ENCODE measurements at places on chromosomes 3 and 15.

DNA sequence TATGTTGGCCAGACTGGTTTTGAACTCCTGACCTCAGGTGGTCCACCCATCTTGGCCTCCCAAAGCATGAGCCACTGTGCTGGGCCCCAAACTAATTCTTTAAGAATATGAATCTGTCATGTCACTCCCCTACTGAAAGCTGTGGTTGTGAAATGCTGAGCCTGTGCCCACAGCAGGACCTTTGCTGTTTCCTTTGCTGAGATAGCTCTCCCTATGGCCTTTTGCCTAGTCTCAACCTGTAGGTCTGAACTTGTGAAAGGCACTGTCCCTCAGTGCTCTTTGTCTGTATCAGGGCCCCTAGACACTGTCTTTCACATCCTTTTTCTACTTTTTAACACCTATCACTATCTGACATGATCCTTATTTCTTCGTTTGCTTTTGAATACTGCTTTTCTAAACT lies 62.7 kb upstream of the CCR4 start:
- no peak for DNase-seq

DNA sequence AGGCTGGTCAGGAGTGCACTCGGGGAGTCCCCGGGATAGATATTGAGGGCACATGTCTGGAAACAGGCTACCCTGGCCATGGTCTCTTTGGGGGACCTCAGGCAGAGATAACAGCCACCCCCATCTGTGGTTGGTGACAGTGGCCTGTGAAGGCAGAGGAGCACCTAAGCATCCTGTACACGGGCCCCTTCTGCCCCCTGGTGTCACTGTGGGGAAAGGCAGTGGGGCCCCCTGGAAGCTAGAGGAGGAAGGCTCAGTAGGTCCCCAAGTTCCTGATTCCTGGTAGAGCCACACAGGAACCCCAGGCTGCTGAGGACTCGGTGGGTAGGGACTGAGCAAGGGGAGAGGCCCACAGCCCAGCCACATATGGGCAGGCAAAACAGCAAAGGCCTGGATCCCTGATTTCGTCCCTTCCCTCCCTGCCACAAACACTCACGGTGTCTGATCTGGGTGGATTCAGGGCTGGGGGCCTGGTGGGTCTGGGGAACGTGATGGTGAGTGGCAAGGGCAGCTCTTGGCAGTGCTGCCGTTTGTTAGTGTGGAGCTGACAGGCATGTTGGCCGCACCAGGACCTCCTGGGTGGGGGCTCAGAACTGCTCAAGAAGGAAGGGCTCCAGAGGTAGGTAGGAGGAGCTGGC lies 14.1 kb upstream of the CXCR6 start:
- DNase-seq: peak; percentile 56

GRCh38 chr3:187002915-187003314 lies 72.6 kb downstream of the ST6GAL1 start:
- no peak for DNase-seq

GRCh38 chr3:159187232-159187631 lies 385.4 kb downstream of the MFSD1 start:
- DNase-seq: no peak

DNA sequence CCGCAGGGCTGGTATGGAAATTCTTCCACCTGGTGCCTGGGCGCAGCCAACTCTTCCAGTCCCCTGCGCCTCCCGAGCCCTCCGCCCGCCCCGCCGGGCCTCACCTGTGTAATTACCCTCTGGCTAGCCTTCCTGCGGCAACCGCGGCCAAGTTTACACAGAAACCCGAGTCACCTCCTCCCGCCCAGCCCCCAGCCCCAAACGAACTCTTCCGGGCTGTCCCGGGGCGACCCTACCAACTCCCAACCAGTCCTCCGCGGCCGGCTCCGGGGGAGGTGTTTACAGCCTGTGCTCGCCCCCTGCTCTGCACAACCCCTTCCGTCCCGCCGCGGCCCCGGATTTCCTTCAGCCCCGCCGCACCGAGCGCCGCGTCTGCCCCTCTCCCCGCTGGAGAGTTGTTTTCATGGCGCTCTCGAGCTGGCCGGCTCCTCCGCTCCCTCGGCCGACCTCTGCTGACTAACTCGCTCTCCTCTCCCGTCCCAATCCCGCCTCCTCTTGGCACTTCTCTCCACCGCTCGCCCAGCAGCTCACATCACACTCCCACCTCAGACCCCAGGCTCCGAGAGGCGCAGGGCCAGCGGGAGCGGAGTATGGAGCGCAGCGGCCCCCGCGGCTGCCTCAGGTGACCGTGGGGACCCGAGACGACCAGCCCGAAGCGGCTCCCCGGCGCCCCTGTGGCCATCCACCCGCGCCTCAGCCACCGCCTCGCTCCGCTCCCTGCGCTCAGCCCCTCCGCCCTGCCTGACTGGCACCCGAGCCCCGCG lies 538 bp downstream of the ATOSA start:
- peak; percentile 31 for DNase-seq

DNA sequence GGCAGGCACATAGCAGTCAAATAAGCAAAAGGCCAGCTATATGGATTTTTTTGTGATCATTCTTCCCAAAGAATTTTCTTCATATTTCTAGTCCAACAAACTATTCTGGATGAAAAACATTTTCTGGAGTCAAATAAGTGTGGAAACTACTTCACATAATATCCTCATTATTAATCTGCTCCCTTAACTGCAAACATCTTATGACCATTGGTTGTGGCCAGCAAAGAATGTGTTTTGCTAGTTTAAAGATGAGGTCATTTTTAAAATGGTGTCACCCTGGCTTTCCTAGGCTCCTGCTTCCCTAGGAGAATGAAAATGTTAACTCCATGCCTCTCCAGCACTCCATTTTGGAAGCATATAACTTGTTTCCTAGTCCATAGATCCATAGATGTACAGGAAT lies 118.8 kb downstream of the SST start:
- DNase-seq: no peak

DNA sequence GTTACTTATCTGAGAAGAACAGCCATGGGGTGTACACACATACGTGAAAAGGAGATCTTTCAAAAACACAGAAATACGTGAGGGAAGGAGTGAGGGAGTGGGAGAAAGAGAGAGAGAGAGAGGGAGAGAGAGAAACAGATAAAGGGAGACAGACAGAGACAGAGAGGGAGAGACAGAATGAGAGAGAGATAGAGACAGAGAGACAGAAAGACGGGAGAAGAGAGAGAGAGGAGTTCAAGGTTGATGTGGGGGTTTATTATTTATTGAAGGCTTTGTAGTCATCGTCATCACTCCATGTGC lies 64.0 kb downstream of the CHST2 start:
- DNase-seq: no peak

DNA sequence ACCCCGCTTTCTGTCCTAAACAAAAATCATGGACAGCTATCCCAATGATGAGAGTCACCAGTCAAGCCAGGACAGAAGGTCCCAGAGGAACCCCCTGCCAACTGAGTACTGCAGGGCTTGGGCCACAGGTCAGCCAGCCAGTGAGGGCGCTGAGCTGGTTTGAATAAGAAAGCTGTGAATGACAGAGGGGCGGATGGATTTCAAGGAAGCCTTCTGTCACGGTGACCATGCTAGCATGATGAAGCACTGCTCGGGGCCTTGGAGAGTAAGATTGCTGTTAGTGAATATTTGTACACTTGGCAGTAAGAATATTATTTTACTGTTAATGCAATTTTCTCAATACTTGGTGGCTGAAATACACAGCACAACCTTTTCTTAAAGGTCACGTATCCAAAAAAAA lies 734.0 kb upstream of the NR2F2 start:
- DNase-seq: no peak

GRCh38 chr15:100438570-100438969 lies 90.2 kb downstream of the CERS3 start:
- peak; percentile 22 for DNase-seq

DNA sequence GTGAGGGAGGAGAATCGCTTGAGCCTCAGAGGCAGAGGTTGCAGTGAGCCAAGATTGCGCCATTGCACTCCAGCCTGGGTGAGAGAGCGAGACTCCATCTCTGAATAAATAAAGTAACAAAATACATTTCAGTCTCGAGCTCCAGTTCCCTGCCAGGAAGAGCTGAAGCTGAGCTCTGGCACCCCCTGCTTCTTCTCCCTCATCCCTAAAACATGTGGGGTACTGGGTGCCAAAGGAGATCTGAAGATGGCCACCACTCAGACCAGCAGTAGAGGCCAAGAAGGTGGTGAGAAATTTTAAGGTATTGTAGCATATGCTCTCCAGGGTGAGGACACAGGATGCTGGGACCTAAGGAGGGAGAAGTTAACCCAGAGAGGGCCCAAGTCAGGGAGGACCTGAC lies 75.0 kb upstream of the CGNL1 start:
- no peak for DNase-seq

DNA sequence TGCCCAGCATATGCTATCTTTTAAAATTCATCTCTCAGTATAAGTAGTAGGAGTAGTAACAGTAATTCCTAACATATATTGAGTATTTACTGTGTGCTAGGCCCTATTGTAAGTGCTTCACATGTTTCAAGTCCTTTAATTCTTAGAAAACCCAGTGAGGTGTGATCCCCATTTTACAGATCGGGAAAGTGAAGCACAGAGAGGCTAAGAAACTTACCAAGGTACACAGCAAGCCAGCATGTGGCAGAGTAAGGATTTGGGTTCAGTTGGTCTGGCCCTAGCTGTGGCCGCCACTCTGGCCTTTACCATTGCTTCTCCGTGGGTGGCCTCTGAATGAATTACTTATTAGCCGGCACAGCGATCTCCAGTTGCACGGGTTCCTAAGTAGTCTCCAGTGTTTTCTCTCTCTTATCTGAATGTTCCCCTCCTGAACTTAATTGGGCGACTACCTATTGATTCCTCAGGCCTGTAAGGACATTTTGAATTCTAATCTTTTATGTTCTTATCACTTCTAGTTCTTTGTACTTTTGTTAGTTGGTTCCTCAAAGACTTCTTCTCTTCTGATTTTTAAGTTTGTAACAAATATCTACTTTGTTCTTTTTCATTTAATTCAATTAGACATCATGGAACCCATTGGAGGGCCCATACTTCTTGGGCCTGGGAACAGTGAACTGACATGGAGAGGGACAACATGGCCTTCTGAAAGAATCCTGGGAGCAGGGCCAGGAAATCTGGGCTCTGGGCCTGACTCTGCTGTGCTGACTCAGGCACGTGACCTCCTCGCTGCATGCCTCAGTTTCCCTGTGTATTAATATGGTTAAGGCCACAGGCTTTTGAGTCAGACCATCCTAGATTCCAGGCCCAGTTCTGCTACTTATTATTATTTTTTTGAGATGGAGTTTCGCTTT lies 11.6 kb downstream of the CLCN2 start:
- no peak for DNase-seq

GRCh38 chr3:178137831-178138230 lies 398.4 kb upstream of the KCNMB2 start:
- no peak for DNase-seq

DNA sequence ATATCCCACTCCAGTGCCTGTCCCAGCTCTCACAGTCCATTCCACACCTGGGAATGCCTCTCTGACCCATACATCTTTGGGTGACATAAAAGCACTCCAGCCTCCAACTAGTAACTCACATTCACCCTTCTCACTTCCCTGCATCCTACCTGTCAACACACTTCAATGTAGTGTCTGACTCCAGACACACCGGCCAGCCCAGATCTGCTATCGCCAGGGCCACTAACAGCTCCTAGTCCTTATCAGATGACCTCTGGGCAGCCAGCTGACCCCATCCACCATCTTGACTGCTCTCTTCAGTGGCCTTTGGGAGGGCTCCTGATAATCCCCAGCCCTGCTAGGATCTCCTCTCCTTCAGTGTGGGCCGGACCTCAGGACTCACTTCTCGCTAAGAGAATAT lies 2.9 kb upstream of the MCM2 start:
- no peak for DNase-seq

DNA sequence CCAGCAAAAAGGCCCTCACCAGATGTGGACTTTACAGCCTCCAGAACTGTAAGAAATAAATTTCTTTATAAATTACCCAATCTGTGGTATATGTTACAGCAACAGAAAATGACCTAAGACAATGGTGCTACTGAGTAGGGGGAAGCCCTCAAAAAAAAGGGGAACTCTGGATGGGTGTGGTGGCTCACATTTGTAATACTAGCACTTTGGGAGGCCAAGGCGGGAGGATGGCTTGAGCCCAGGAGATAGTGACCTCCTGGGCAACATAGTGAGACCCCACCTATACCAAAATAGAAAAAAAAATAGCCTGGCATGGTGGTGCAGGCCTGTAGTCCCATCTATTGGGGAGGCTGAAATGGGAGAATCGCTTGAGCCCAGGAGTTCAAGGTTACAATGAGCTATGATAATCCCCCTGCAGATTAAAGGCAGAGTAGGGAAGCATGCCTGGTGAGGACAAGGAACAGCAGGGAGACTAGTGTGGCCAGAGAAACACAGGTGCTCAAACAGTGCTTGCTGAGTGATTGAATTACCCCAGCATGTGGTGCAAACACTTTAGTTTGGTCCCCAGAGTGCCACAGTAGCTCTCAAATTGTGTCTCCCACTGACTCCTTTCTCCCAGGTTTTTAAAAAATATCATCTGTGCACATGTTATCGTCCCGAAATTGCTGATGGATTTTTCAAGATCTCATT lies 13.9 kb upstream of the USP3 start:
- no peak for DNase-seq

GRCh38 chr15:39193611-39194010 lies 387.3 kb upstream of the THBS1 start:
- DNase-seq: no peak

- no peak for DNase-seq
Observed at GRCh38 chr15:101276501-101277037, 716 bp downstream of the SELENOS start.

DNA sequence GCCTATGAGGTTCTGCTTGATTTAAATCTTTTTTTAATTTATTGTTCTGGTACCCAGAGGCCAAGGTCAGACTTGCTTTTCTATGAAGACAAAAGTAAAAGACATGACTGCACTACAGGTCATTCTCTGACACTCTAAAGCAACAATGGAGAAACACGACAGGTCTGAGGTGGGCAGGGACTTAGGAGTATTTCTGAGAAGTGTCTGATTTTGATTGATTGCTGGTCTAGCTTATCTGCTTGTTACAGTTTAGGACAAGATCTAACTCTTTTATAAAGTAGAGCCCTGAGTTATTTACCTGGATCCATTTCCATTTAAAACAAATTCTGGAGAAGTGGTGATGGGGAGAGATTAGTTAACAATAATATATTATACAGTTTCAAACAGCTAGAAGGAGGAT lies 115.2 kb upstream of the STT3B start:
- DNase-seq: no peak

DNA sequence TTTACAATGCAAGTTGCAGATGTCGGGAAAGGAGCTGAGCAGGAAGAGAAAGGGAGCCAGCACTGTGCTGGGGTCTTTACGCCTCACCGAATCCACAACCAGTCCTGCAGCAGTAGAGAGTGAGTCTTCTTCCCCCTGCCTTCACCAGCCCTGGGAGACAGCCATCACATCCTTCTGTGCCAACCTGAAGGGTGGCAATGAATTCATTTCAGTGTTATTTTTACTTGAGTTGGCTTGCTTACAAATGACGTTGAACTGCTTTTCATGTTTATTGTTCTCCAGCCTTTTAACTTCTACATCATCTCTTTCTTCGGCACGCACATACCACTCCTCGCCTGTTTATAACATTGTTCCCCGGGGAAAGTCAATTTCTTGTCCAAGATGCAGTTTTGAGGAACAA lies 77.1 kb downstream of the TRIM42 start:
- no peak for DNase-seq
